Myocyte (in vitro differentiated cells): ENCODE measurements at places on chromosomes 2 and 18. TPM values are rescaled to one million over a fixed set of nuclear protein-coding genes. Genes with fewer than 3 reads are reported as not detected.

GALNT5 gene
- 25.6 and 27.1 TPM in 2 replicates for total RNA-seq

CMPK2 gene
- 0.51 and 0.57 TPM in 2 replicates for total RNA-seq

ACKR3 gene
- not detected in 2 replicates for total RNA-seq

- DNase-seq, result peak; percentile 86
These were observed 24.2 kb upstream of the CASP8 start for GRCh38 chr2:201235860-201236811.

GRCh38 chr2:223868005-223868404 is 30.6 kb upstream of the AP1S3 start:
- peak; percentile 95 for DNase-seq

- DNase-seq, result no peak
These were observed 334.5 kb downstream of the PIK3C3 start for GRCh38 chr18:42289526-42289925.

DNA sequence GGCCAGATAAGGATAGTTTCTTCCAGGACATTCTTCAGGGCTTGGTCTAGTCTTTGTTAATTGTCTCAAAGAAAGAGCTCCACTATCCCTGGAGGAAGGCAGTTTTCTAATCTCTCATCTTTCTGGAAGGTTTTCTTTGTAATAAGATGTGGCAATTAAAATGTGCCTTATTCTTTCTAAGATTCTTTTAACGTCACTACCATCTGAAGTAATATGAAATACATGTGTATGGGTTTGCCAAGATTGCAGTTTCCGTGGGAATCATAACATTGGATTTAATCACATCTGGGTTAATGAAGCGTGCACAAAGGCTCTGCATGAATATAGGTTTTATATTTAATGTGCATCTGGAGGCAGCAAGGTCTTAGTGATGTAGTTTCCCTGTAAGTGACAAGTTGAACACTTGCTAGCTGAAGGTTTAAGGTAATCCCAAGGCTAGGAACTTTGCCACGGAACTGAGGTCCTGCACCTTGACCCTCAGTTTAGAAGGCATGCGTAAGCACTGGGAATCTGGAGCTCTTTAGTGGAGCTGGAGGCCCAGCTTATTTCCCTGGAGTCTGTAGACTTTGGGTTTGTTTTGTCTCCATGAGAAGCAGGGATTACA is 25.7 kb downstream of the DIS3L2 start:
- DNase-seq, result no peak
